Mucosa of gallbladder (tissue), 1 donor: ENCODE measurements at places on chromosomes 12 and 14.

DNA sequence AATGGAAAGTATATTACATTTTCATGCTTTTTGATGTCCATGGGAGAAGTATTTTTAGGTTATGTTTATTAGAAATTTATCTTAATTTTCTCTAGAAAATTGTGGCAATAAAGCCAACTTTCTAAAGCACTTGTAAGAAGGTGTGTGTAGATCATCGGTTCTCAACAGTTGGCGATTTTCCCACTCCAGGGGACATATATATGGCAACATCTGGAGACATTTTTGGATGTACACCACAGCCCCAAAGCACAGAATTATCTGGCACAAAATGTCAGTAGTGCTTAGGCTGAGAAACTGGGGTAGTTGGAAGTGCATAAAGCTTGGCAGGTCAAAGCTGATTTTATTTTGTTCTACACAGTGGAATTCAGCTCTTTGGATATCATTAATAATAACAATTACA, 86.9 kb downstream of the FLRT2 start:
- no peak for DNase-seq

DNA sequence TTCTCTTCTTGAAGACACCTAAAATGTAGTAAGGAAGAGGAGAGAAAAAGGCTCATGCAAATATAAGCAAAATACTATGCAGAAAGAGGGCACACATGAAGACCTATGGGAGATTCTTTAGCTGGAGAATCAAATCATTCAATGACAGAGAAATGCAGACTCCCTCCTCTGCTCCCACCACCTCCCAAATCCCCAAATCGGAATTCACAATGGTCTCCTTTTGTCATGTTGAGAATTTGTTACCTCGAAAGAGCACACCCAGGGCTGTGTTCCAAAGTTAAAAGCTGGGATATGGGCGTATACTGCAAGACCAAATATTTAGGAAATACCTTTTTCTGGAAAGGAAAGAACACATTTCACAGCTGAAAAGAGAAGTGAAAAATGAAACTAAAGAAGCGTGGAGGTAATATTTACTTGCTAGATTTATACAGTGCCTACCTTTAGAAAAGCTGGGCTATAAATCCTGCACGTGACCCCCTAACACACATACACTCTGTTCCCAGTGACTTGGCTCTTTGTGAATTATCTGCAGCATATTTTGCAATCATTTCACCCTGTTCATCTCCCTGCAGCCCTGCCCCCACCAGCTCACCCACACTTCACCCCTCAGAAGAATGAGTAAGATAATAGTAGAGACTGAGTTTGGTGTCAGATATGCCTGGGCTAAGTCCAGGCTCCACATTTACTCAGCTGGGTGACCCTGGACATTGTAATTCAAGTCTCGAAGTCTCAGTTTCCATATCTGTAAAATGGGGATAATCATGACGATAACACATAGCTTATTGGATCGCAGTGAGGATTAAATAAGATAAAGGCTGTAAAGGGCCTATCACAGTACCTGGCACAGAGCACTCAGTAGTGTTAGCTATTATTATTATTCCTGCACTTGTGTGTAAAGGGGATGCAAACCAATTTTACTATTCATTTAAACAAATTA, 2.9 kb upstream of the CACNA1C start:
- no peak for DNase-seq

- no peak for DNase-seq
Measured at GRCh38 chr12:13405961-13406703, 209.6 kb downstream of the EMP1 start.

- DNase-seq: no peak
Measured at GRCh38 chr12:13425766-13426165, 229.2 kb downstream of the EMP1 start.
